Breast epithelium (tissue), 4 donors: ENCODE measurements at places on chromosomes 5 and 9.

DNA sequence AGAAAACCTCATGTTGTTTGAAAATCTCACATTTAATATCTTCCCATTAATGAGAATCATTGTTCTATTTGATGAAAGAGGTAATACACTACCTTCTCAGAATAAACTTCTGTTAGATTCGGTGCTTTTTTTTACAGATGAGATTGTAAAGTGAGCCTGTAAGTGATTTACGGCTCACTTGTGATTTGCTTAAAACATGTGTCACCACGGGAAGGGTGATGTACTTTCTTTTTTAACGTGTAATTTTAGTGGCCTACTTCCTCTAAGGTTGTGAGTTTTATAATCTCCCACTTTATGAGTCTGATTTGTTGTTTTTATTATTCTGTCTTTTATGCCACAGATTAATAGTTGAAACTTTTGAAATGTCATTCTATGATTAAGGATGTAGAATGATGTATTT, 15.9 kb downstream of the ANXA1 start:
- H3K36me3 ChIP-seq: peaks cover 20% of the 10 kb centered on the region
- no peak overlapping the region for H3K4me3 ChIP-seq
- DNase-seq: no peak
- no peaks in the 10 kb centered on the region for H3K27me3 ChIP-seq
- no peaks in the 10 kb centered on the region for H3K4me1 ChIP-seq

DNA sequence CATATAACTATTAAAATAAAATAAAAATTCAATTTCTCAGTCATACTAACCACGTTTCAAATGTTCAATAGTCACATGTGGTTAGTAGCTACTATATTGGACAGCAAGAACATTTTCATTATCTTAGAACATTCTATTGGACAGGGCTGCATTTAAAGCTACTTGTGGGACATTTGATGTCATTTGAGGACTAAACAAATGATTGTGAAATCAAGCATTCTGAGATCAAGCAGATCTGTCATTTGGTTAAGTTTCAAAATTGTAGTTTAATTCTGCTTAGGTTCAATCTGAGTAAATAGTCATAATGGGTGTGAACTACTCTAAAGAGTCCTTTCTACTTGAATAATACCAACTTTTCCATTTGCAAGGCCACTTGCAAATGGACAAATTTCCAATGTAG, 226.9 kb upstream of the C9orf72 start:
- no peaks in the 10 kb centered on the region for H3K27me3 ChIP-seq
- H3K36me3 ChIP-seq: no peaks in the 10 kb centered on the region
- no peak for DNase-seq

GRCh38 chr5:72587661-72588308, 80.6 kb upstream of the ZNF366 start:
- no peaks in the 10 kb centered on the region for H3K36me3 ChIP-seq
- H3K4me3 ChIP-seq: no peak overlapping the region
- no peak for DNase-seq
- H3K27me3 ChIP-seq: no peaks in the 10 kb centered on the region

DNA sequence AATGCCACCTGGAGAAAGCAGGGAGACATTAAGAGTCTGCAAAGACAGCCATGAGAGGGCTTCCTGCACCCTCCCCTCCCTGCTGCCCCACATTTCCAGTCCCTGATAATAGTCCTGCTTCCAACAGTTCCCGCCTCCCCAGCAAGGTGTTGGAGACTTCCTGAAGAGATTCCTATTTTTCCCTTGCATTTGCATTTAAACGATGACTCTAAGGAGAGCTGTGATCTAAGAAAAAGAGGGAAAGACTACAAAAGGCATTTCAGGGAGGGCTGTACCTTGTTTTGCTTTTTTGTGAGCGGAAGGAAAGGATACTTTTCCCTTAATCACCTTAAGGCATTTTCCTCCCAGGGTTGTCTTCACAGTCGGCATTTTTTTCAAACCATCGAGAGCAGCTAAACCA, 62.1 kb downstream of the GAS1 start:
- H3K27ac ChIP-seq: no peak overlapping the region
- DNase-seq: no peak
- H3K36me3 ChIP-seq: no peaks in the 10 kb centered on the region
- no peaks in the 10 kb centered on the region for H3K27me3 ChIP-seq

DNA sequence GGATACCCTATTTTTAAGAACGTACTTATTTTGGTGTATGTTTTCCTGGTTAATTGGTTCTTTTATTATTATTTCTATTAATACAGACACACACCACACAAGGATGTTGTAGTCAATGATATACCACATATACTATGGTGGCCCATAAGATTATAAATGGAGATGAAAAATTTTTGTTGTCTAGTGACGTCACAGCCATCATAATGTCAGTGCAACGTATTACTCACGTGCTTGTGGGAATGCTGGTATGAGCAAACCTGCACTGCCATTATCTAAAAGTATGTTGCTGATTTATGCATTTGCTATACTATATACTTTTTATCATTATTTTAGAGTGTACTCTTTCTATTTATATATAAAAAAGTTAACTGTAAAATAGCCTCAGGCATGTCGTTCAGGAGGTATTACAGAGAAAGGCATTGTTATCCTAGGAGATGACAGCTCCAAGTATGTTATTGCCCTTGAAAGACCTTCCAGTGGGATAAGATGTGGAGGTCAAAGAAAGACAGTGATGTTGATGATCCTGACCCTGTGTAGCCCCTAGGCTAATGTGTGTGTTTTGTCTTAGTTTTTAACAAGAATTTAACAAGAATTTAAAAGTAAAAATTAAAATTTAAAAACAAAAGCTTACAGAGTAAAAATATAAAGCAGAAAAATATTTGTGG, 65.6 kb upstream of the SGCD start:
- H3K27ac ChIP-seq: no peak overlapping the region
- no peak for DNase-seq
- no peak overlapping the region for H3K4me3 ChIP-seq
- no peaks in the 10 kb centered on the region for H3K36me3 ChIP-seq
- no peaks in the 10 kb centered on the region for H3K27me3 ChIP-seq
- no peaks in the 10 kb centered on the region for H3K4me1 ChIP-seq

DNA sequence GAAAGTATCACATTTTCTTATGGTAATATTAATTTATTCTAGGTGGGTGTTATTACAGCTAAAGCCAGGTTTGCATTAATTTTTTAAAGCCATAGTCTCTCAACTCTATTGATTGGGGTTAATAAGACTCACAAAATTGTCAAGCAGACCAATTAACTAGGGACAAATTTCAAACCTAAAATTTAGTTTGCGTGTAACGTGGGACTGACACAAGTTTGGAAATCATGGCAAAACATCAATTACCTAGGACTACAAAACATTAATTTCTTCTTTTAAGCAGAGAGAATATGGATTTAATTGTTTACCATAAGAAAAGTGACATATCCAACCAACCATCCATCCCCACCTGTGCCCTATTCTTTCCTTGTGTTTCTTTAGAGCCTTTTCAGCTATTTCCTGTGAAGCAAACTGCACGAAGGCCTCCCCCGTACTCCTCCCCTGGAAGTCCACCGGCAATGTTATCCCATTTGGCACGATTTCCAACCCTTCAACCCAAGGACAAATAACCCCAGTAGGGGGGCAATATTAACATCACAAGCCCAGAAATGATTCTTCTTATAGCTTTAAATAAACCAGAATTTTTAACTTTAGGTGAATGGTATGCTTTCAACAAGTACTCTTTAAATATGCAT, 4.4 kb downstream of the HNRNPH1 start:
- H3K4me3 ChIP-seq: peak overlapping the region; percentile 100
- H3K4me1 ChIP-seq: no peaks in the 10 kb centered on the region
- no peaks in the 10 kb centered on the region for H3K27me3 ChIP-seq
- DNase-seq: no peak
- H3K36me3 ChIP-seq: peaks cover 5% of the 10 kb centered on the region

GRCh38 chr5:163387589-163388343, 49.6 kb upstream of the CCNG1 start:
- H3K4me1 ChIP-seq: no peaks in the 10 kb centered on the region
- no peaks in the 10 kb centered on the region for H3K27me3 ChIP-seq
- DNase-seq: no peak
- no peak overlapping the region for H3K4me3 ChIP-seq
- H3K36me3 ChIP-seq: no peaks in the 10 kb centered on the region

- DNase-seq: no peak
- H3K27ac ChIP-seq: peak overlapping the region; percentile 75
- no peaks in the 10 kb centered on the region for H3K4me1 ChIP-seq
- no peaks in the 10 kb centered on the region for H3K27me3 ChIP-seq
Measured at GRCh38 chr5:142246258-142246657, 78.6 kb downstream of the SPRY4 start.

DNA sequence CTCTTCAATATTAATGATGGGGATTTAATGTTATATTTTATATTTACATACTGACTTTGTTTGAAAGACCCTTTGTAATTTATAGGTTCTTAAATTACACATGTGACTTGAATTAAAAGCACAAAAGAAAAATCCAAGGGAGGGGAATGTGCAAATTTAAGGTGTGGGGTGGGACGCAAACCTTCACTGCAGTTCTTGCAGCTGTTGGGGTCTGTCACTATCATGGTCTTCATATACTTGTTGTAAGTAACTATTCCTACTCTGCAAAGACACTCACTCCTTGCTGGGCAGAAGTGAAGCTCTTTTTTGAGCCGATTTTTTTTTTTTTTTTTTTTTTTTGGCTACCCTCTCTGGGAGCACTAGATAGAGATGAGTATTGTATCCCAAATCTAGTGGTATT, 505.3 kb downstream of the ARHGEF28 start:
- no peaks in the 10 kb centered on the region for H3K4me1 ChIP-seq
- no peaks in the 10 kb centered on the region for H3K36me3 ChIP-seq
- DNase-seq: no peak
- no peaks in the 10 kb centered on the region for H3K27me3 ChIP-seq
- H3K4me3 ChIP-seq: no peak overlapping the region

DNA sequence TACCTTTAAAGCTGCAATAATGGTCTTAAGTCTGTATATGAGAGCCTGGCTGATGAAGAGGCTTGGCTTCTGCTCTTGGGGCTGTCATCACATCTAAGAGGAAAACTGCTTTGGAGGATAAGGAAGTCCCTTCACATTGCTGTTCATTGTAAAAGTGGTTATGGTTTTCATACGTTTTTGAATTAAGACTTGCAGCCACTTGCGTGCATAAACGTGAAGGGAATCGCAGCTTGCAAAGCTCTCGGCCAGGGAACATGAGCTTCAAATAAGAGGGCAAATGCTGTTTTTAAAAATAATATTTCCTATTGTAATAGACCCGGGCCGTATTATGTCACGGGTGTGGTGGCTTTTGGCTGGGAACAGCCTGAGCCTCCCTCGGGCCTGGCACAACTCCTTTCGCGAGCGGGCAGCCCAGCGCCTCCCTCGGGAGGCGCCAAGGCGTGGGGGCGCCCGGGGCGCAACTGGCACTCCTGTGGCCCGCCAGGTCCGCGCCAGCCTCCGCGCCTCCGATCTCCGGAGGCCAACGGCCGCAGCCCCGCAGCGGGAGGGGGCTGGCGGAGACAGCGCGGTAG, 538 bp upstream of the ARHGEF28 start:
- H3K27me3 ChIP-seq: no peaks in the 10 kb centered on the region
- peak overlapping the region; percentile 83 for H3K27ac ChIP-seq
- peak overlapping the region; percentile 54 for H3K4me3 ChIP-seq

GRCh38 chr5:95615164-95615467, 4.8 kb upstream of the GPR150 start:
- no peak overlapping the region for H3K4me3 ChIP-seq
- no peaks in the 10 kb centered on the region for H3K27me3 ChIP-seq
- no peaks in the 10 kb centered on the region for H3K4me1 ChIP-seq
- no peak overlapping the region for H3K27ac ChIP-seq
- no peak for DNase-seq

DNA sequence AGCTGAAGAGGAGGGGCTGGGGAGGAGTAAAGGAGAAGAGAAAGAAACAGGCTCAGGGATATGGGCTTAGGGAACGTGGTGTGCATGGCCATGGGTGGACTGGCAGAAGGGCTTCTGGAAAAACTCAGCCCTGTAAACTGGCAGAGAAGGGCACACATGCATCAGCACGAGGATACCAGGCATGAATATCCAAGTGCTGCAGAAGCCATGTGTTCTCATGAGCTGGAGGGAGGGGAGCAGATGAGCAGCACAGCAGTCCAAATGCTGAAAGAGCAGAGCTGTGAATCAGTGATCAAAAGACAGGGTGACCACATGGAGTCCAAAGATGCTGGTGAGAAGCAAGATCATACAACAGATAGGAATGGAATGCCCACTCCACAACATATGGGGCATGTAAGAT, 72.3 kb downstream of the SEMA5A start:
- H3K36me3 ChIP-seq: no peaks in the 10 kb centered on the region
- H3K27me3 ChIP-seq: no peaks in the 10 kb centered on the region
- no peak overlapping the region for H3K27ac ChIP-seq

DNA sequence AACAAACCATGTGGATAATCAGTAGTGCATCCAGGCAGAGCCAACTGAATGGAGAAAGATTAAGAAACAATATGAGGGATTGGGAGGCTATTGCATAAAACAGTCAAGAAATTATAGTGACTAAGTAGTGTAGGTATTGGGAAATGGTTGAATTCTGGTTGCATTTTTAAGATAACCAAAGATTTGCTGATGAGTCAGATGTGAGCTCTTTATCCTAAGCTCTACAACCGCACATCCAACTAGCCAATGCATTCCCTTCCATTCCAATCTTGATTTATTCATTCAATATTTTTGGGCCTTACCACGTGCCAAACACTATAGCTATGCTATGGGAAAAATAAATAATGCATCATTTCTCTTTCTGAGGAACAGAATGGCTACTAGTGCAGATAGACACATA, 524.5 kb upstream of the RGMB start:
- no peak overlapping the region for H3K27ac ChIP-seq
- no peaks in the 10 kb centered on the region for H3K27me3 ChIP-seq

DNA sequence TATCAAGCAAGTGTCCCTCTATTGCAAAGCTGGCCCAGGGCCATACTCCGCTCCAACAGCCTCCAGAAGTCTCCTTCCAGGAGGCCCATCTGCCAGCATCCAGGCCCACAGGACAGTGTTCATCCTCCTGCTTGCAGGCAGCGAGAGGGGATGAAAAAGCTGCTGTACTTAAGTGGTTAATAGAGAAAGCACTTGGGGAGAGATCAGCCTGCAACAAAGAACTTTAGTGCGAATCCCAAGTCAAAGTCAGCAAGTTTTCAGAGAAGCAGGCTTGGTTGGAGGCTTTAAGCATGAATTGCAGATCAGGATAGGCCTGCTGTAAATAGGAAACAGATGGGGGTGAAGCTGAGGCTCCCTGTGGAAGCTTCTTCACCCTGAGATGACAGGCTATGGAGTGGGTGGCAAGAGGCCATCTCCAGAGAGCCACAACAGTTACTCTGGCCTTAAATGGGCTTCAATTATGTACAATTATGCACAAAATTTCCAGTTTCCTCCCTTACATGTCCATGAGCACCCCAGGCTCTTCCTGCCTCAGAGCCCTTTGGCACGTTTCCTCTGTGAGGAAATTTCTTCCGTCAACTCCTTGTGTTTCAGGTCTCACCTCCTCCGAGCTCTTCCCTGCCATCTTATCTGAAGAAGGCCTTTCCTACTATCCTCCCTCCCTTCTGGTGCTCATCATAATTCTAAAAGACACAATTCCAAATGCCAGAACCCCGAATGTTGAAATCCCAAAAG, 98.0 kb upstream of the NR3C1 start:
- no peaks in the 10 kb centered on the region for H3K4me1 ChIP-seq
- H3K27ac ChIP-seq: peak overlapping the region; percentile 54
- no peak for DNase-seq
- no peak overlapping the region for H3K4me3 ChIP-seq
